Stimulated activated CD8-positive, alpha-beta memory T cell treated with anti-CD3 and anti-CD28 coated beads, Interleukin-12 subunit alpha, Interleukin-12 subunit beta, amount 100 ng/mL, for 1 hour (primary cell): ENCODE measurements at places on chromosomes 11 and 22.

- no peak for DNase-seq
Measured at GRCh38 chr11:18384157-18384641, 10.2 kb upstream of the LDHA start.

DNA sequence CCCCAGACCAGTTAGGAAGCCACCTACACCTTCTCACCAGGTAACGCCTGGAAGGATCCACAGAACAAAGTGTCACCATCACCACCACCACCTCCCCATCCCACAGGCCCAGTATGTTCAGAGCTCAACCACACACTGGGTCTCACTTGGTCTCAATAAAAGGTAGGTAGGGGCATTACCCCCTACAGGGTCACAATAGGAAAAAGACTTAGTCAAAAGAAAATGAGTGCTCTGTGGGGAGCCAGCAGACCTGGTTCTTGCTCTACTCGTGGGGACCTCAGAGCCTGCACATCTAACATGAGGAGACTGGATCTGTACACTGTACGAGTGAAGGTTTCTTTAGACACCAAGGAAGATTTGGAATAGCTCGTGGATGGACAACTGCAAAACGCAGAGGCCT lies 49.3 kb downstream of the HIRA start:
- DNase-seq, result no peak

GRCh38 chr22:43404673-43405385 lies 7.0 kb upstream of the MPPED1 start:
- no peak for DNase-seq

DNA sequence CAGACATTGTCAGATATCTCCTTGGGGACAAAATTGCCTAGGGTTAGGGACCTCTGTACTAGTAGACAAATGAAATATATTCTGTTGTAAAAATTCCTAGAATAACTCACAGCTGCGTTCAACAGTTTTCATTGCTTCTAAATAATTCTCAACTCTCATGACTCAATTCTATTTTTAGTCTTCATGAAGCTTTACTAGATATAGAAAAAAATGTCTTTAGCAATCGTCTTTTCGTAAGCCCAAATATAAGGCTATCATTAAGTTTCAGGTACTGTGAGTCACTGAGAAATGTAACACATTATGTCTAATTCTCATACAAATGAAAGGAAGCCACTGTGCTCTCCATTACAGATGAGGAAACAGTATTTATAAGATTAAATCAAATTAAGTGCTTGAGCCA lies 6.4 kb downstream of the MMP12 start:
- DNase-seq, result no peak

GRCh38 chr22:27083610-27084009 lies 426.2 kb downstream of the MIAT start:
- DNase-seq, result no peak

GRCh38 chr11:64598797-64599697 lies 8.0 kb downstream of the SLC22A12 start:
- no peak for DNase-seq
